ENCODE measurements at places on chromosomes 16 and 17. TPM values are rescaled to one million over a fixed set of nuclear protein-coding genes. Genes with fewer than 3 reads are reported as not detected.
A peak's percentile ranks its signal among the peaks of the same experiment; 100 is the strongest.

The MRC2 gene
- polyA plus RNA-seq, result 3.6 TPM

DNA sequence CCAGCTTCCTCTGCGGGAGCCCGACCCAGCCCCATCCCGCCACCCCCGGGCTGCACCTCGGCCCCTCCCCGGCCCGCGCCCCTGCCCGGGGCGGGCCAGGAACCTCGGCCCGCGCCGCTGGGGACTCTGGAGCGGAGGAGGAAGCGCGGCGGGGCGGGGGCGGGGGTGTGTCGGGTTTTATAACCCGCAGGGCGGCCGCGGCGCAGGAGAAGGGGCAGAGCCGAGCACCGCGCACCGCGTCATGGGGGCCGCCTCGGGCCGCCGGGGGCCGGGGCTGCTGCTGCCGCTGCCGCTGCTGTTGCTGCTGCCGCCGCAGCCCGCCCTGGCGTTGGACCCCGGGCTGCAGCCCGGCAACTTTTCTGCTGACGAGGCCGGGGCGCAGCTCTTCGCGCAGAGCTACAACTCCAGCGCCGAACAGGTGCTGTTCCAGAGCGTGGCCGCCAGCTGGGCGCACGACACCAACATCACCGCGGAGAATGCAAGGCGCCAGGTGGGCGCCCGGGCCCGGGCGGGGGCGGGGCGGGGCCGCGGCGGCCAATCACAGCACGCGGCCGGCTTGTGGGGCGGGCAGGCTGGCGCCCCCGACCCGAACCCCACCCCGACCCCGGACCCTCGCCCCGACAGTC lies at the start of gene ACE:
ACE (plus strand) TSS at position 208 of the 626 bp plus-strand sequence; CDS start at position 242, 34 bp downstream.
- no peak for DNase-seq

GRCh38 chr16:84048871-84049270 lies 6.3 kb upstream of the SLC38A8 start:
- DNase-seq, result no peak

The GFAP gene
- 0.34 TPM for polyA plus RNA-seq

DNA sequence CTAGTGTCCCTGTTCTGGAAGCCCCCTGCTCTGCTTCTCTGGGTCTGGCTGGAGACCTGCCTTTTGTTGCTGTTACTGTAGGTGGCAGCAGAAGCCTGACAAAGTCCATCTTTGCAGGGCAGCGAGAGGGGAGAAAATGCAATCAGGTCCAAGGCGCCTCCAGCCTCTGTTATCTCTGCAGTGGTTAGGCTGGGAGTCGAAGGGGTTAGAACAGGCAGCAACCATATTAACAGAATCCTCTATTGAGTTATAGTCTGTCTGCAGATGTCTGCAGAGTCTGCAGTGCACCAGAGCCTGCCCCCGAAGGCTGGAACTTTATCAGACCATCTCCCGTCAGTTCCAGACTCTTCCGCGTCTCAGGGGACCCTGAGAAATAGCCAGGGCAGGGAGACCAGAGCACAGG lies 404.9 kb upstream of the EEF2KMT start:
- DNase-seq, result no peak

DNA sequence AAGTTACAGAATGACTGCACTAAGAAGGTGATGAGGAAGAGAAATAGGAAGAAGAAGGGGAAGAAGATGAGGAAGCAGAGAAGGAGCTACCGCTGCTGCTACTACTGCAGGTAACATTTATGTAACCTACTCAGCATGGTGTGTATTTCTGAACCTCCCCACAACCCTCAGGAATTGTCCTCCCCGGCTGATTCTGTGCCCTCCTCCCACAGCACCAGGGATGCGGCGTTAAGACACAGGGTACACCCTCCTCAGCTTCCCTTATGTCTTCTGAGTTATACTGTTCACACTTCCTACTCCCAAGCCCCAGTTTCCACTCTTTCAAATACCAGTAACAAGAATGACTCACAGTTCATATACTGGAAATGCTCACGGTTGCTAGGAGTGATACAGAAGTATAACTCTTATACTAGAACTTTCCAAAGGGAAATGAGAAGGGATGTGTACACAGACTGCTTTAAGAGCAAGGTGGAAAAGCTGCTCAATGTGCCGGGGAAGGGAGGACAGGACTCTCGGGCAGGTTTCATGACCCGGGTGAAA lies 224.5 kb upstream of the PSMD7 start:
- DNase-seq, result no peak

GRCh38 chr17:17146786-17147406 lies 59.2 kb downstream of the PLD6 start:
- peak; percentile 85 for DNase-seq

DNA sequence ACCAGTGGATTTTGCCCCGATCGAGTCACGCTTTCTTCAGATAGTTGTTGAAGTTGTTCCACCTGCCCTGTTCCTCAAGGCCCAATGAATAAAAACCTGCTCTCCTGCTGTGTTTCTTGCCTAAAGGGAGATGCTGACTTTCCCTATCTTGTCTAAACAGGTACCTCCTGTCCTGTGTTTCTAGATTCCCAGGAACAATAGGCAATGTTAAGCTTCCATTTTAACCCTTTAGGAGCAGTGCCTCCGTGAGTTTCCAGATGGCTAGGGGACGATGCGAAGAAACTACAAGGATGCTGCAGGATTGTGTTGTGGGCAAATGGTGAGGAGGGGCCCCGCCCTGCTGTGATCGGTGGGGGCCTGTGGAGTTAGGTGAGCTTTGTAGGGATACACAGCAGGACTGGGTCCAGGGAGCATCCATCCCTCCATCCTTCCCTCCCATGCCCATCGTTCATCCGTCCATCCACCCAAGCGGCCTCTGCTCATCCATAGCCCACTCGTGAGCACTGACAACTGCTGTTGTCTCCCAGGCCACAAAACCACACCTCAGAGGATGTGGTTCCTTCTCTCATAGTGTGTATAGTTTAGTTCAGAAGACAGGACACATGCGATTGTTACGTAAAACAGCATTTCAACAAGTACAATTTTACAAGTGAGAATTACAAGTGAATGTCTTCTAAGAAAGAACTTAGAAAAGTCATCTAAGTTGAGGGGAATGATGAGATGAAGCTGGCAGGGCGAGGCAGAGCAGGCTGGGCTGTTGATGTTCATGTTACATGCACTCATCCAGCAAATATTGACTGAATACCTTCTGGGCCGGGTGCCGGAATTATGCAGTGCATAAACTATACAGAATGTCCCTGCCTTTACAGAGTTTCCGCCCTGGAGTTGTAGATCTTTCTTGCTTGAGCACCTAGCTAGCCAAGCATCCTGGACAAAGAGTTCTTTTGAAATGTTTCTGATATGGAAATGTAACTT lies 5.2 kb downstream of the ARSG start:
- DNase-seq, result peak; percentile 73

The DNAAF1 gene
- polyA plus RNA-seq, result 0.17 TPM

- no peak for DNase-seq
Observed at GRCh38 chr16:86495756-86496261, 14.5 kb upstream of the FOXF1 start.

DNA sequence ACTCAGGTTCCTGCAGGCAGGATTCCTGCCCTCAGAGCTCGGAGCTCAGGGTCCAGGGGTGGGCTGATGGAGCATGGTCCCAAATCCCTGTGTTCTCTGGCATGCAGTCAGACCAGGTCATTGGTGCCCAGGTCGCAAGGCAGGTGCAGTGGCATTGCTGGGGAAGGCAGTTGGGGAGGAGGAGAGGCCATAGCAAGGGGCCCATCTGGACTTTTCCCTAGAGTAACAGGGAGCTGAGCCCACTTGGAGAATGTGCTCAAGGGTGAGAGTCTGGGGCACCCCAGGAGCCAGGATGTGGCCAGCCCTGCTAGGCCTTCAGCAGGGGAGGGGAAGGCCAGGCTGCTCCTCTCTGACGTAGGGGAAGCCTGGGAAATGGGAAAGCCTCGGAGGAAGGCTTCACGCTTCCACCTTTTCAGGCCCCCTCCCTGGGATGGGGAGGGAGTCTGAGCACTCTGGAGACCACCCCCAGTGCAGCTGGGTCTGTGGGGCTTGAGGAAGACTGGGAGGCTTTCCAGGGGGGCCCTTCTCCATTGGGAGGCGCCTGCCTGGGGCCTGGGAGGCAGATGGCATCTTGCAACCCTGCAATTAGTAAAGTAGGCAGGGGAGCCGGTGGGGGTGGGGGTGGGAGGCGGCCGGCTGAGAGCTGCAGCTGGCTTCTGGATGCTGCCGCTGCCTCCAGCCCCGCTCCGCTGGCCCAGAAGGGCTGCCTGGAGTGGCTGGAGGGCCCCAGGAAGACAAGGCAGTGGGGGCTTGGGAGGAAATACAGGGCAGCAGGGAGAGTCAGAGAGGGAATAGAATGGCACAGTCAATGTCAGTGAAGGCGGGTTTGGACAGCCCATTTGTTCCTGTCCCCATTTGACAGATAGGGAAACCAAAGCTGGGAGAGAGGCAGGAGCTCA lies 21.1 kb upstream of the DOK4 start:
- peak; percentile 17 for DNase-seq

GRCh38 chr17:17824783-17825614 lies 11.8 kb downstream of the SREBF1 start:
- no peak for DNase-seq

The CD7 gene
- 0.16 TPM for polyA plus RNA-seq

- DNase-seq, result no peak
Observed at GRCh38 chr16:48565752-48566151, 44.2 kb downstream of the N4BP1 start.

DNA sequence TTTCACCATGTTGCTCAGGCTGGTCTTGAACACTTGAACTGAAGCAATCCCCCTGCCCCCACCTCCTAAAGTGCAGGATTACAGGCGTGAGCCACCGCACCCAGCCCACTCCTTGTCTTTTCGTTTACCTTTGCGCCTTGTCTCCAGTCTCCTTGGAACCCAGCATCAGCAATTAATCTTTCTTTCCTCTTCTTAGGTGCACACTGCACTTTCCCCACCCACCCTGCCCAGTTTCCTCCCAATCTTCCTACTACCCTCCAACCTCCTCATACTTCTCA lies 1.5 kb upstream of the CLDN7 start:
- no peak for DNase-seq

DNA sequence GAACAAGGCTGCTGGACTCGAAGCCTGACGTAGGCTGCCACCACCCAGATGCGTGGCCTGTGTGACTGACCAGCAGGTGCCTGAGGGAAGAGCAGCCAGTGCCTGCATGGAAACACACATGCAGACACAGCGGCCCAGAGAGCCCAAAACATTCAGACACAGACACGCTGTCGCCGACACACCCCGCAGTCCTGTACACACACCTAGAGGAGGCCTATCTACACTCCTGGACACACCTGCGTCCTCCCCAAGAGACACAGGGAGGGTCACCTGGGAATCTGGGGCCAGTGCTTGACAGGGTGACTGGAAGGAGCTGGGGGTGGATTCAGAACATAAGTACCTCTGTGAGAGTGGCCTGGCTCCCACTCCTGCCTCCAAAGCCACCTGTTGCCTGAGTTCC lies 6.1 kb upstream of the TSPOAP1 start:
- DNase-seq, result no peak

DNA sequence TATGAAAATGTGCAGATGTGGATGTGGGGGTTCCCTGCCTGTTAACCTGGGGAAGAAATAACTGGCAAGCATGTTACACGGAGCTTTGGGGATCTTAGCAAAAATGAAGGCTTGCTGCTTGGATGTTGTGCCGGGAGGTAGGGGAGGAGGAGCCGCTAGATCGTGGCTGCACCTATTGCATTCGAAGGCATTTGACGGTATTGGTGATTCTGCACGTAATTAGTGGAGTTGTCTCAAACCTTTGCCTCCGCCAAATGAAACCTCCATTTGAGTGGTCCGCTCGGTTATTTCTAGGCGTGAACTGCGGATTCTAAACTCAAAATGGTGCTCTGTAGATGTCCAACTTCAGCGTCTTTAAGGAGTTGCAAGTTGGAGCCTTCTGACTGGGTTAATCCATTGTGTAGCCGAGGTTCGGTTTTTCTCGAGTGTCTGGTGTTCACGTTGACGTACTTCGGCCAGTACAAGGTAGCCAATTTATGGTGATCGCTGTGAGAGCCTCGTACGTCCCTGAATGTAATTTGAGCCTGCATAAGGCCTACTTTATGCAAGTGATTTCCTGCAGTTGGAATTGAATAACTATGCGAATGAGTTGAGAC lies 1.5 kb downstream of the TNRC6C start:
- no peak for DNase-seq

The TP53TG3B gene
- 0.06 TPM for polyA plus RNA-seq

GRCh38 chr17:16887523-16888095 lies 84.3 kb downstream of the TNFRSF13B start:
- no peak for DNase-seq

DNA sequence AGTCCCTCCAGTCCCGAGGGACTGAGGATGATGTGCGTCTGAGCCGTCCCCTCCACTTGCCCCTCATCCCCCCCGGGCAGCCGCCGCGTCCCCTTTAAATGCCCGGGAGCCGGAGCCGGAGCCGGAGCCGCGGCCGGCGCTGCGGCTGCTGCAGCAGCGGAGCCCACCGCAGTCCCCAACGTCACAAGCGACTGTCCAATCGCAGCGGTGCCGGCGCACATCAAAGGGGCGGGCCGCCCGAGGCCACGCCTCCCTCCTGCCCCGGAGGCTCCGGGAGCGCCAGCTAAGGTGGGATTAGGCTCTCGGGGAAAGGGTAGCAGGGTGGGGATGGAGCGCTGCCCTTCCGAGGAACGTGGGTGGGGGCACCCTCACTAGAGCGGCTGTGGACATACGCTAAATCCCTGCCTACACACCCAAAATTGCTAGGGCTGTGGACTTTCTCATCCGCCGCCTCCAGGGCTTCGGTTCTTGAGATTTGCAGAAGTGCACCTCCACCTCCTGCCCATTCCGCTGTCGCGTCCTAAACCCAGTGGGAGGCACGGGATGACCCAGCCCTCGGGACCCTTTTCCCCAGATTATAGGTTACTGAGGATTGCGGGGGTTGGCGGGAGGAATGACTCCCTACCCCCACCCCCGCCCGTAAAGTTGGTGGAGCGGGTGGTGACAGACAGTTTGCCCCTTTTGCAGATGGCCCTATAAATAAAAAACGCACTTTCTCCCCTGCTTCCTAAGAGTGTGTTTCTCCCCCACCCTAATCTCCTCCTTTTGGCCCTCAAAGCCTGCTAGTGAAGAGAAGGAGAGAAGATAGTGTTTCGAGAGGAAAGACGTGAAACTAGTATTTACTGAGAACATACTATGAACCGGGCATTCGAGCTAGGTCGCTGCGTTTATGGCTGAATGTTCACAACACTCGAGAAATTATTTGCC lies at the start of gene PHOSPHO1:
PHOSPHO1 (minus strand) TSS at position 152 of the 927 bp plus-strand sequence. CDS start 4,096 bp downstream, outside the sequence.
- DNase-seq, result peak; percentile 91
